ENCODE measurements at places on chromosomes 13 and 19.

DNA sequence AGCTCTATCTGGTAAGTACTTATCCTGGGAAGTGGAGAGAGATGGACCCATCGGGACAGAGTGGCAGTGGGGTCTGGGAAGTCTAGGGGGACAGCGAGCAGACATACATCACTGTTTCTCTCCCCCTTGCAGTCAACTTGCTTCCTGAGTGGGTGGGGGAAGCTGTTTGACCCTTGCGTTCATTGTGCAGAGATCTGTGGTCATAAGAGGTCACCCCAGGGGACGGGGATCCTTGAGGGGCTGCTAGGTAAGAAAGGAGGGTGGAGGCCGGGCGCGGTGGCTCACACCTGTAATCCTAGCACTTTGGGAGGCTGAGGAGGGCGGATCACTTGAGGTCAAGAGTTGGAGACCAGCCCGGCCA is 474 bp downstream of the ARHGEF18 start:
- DNase-seq, result no peak

GRCh38 chr19:48799358-48800300 is 11.2 kb downstream of the BCAT2 start:
- no peak for DNase-seq

DNA sequence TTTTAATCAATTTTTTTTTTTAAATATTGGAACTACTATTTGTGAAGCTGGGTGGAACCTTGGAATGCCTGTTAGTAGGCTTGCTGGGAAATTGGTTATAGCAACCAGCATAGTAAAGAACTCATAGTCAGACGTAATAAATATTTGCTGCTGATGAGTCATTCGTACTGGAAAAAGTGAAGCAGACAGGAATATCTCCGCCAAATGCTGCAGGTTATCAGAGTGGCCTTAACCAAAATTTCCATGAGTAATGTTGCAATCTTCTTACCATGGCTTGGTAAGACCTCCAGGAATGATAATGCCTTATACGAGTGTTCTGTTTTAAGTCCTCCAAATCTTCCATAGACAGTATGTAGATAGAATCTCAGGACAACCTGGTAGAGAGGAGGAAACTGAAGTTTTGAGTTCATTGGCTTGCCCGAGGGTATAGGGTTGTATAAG is 34.2 kb downstream of the MBNL2 start:
- no peak for DNase-seq

GRCh38 chr13:108572782-108573211 is 56.6 kb upstream of the MYO16 start:
- DNase-seq, result no peak

DNA sequence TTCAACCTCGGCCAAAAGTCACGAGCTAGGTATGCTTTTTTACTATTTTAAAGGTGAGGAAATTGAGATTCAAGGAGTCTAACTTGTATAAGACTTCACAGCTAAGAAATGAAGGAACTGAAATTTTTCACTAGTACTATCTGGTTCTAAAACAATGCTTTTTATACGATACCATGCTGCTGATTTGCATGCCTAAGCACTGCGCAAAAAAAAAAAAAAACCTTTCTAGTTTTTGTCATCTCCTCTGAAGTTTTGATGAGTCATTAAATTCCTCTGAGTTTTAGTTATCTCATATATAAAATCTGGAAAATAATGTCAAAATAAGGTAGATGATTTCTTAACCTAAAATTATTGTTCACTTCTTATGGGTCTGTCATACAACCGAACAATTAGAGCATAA is 28.0 kb upstream of the UFM1 start:
- no peak for DNase-seq

DNA sequence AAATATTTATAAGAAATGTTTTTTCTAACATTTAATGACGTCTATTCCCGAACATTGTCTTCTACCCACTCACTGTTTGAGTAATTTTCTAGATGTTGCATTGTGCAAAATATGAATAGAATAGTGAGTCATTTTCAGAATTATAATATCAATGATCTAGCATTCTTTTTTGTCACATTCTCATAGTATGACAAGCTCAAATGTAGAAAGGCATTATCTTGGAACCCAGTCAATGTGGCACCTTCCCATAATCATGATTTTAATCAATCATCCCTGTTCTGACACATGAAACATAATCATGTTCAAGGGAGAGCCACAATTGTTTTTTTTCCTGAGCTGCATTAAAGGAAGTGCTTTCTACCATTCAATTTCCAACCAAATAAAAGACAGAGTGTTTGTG is 265.8 kb downstream of the OXGR1 start:
- DNase-seq, result no peak

DNA sequence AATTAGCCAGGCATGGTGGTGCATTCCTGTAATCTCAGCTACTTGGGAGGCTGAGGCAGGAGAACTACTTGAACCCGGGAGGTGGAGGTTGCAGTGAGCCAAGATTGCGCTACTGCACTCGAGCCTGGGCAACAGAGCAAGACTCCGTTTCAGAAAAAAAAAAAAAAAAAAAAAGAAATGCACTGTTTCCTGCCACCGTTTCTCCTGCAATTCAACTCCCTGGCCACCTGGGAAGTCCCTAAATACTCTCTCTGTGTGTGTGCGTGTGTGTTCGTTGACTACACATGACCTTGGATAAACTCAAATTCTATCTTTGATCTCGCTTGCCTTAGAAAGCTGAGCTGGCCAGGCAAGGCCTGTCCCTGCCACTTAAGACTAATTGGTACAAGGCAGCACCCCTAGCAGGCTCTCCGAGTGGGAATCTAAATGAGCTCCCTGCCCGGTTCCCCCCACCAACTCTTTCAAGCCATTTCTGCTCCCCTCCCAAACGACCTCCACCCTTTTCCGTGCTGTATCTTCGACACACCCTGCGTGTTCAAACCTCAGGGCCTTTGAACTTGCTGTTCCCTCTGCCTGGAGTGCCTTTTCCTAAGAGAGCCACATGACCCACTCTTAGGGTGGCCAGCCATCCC is 5.2 kb upstream of the BCAT2 start:
- DNase-seq, result peak; percentile 20

- no peak for DNase-seq
Observed at GRCh38 chr19:51196181-51196580, 28.7 kb upstream of the CD33 start.

- DNase-seq, result no peak
Observed at GRCh38 chr13:74452176-74452575, 318.0 kb upstream of the KLF12 start.

- no peak for DNase-seq
Observed at GRCh38 chr13:77979721-77980385, 61.2 kb upstream of the EDNRB start.

GRCh38 chr19:15331419-15332310 is 674 bp downstream of the BRD4 start:
- DNase-seq, result peak; percentile 49

GRCh38 chr13:79389026-79389425 is 17.0 kb downstream of the RBM26 start:
- DNase-seq, result no peak

DNA sequence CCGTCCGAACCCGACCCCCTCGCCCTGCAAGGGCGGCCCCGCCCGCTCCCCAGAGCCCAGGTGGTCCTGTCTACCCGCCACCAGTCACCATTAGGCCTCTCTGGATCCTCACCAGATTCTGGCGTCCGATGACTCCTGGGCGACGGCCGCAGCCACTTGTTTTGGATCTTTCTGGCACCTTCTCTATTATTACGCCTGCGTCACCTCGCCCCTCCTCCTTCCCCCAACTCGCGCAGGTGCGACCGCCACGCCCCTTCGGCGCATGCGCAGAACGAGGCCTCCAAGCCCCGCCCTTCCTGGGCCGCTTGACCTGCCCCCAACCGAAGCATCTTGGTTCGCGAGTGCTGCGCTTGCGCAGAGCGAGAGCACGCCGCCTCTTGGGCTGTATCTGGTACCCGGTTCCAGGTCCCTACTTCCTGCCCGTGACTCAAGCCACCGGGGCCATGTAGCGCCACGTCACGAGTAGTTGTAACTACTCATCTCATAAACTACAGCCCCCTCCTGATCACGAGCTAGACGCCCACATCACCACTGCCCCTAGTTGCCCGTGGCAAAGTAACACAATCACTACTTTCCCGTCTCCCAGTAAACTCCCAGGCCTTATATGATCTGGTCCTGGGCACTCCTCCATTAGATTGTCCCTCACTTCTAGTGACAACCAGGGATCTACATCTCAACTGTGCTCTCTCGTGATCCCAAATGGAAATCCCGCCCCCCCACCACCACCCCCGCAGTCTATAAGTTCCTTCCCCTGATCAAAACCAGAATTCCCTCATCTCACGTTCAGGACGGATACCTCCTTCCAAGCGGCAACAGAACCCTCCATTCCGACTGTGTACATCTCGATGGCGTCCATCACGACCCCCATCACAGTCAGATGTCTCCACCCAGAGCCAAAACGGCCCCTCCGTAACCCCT is at the start of gene DEDD2:
TSS of gene DEDD2 (minus strand) at position 158 of the 918 bp plus-strand sequence. CDS start 670 bp downstream, outside the sequence.
- peak; percentile 100 for DNase-seq

GRCh38 chr13:94609196-94609595 is 7.5 kb downstream of the GPR180 start:
- DNase-seq, result no peak

- no peak for DNase-seq
Observed at GRCh38 chr19:5843295-5843927, 3.9 kb upstream of the FUT6 start.

DNA sequence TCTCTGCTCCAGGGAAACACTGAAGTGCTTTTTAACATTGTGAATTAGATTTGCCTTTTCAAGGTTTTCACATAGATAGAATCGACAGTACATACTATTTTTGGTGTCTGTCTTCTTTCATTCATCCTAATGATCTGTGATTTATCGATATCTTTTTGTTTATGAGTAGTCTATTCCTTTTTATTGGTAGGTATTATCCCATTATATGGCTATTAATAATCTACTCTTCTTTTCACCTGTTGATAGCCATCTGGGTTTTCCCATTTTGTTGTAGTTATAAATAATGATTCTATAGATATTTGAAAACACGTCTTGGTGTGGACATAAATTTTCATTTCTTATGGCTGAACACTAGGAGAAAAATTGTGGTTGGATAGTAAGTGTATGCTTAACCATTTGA is 262.6 kb downstream of the MAB21L1 start:
- no peak for DNase-seq

- DNase-seq, result peak; percentile 68
Observed at GRCh38 chr19:39474139-39474620, 6.5 kb upstream of the TIMM50 start.

DNA sequence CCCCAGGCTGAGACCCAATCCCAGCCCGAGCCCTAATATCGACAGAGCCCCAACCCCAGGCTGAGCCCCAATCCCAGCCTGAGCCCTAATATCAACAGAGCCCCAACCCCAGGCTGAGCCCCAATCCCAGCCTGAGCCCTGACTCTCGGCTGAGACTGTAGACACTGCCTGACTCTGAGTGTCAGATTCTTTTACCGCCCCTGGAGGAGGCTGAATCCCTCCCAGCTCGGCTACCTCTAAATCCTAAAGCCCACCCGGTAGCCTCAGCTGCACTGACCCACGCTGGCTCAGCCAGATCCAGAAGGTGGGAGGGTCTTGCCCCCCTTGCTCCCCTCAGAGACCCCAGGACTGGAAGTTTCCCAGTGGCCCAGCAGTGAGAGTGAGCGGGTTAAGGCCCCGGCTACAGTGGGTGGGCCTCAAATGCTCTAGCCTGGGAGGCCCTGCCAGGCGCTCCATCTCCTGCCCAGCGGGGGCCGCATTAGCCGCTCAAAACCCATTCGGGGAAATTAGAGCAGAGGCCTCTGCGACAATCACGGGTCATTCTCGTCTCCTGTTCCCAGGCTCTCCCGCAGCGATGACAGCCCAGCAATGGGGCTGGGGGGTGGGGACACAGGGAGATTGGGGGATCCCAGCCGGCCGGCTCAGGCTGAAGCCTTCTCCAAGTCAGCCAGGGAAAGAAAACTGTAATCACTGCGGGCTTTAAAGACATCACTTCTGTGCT is 43.8 kb downstream of the ZNRF4 start:
- DNase-seq, result no peak

- no peak for DNase-seq
Observed at GRCh38 chr13:112874751-112875300, 94.2 kb upstream of the MCF2L start.

Data from stimulated activated naive CD4-positive, alpha-beta T cell (primary cell).